T-helper 2 cell treated with Interferon-gamma antibody and Interleukin-4, amounts not matched to agents 5 μg/mL and 100 μg/mL, for 36 hours (primary cell): ENCODE measurements at places on chromosomes 3 and 15.

DNA sequence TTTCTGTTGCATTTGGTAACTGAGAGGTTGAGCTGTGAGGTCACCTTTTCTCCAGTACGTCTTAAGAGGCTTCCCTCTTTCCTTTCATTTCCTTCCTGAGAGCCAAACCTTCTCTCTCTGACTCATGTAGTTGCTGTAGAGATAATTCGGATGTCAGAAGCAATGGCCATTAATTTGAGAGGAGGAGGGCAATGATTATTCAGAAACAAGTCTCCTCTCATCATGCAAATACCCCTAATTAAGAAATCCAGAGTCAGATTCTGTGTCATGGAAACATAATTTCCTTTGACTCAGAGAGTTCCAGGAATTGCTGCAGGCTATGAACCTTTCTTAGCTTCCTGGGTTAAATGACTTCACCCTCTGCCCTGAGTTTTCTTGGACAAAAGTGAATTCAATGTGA, 59.0 kb upstream of the GSK3B start:
- no peak for DNase-seq

DNA sequence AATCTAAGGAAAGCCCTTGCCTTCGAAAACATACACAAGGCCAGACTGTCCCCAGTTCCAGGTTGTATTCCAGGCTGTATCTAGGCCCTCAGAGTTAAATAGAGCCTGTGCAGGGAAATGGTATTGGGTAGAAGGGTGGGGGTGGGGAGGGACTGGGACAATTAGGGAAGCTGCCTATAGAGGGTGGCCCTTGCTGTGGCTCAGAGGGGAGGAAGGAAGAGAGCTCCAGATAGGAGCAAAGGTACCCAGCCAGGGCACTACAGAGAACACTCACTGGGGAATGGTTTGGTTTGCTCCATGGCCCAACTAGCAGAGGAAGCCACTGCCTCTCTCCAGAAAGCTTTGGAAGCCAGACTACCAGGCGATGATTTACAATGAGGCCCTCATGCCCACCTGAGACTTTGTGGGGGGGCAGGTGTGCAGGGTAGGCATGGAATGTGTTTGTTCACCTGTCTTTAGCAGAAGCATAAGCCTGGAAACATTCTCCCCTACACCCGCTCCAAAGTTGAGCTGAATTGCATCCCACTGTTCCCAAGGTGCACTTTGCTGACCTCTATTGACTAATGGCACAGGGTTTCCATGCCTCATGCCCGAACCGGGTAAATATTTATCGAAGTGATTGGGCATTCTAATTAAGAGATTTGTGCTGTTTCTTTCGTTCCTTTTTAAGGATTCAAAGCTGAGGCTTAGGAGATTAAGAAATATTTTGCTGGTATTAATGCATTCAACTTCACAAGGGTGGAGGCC, 6.3 kb upstream of the TLE3 start:
- DNase-seq, result no peak

GRCh38 chr3:71323558-71323957, 260.0 kb downstream of the FOXP1 start:
- DNase-seq, result no peak

DNA sequence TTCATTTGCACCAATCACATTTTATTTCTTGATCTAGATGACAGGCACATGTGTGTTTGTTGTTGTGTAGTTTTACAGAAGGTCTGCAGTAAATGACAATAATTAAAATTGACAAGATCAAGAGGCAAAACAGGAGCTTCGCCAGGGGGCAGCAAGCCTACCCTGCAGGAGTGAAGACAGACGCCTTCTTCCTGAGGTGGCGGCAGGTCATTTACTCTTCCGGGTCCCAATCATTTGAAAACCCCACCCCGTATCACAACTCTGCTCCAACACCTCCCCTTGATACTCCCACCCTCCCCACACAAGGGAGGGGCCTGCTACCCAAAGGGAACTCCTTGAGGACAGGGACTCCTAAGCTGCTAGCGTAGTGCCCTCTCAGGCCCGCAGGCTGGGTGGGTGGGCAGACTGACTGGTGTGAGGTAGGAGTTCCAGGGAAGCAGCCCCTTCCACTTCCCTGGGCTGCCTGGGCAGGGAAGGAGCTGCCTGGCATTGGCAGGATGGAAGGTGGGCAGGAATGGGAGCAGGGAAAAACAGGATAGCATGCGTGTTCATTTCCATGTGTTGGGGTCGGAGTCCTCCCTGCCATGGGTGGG, 13.1 kb downstream of the CHDH start:
- DNase-seq, result no peak

- DNase-seq, result no peak
Observed at GRCh38 chr15:89370120-89370977, 35.7 kb upstream of the POLG start.

DNA sequence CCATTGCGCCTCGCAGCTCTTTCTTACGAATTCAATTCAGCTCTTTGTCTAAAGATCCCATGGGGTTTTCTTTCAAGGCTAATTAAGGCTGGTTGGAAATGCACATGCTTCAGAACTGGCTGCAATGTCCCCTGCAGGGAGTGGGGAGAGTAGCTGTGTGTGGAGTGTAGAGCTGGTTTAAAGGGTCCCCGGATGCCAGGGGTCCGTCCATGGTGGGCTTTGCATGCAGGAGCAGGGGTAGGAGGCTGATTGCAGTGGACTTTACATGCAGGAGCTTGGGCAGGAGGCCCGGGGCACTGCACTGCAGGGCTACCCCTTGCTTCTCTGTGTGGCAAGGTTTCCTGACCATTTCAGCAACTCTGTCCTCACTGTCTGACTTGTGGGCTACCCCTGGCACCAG, 261.6 kb upstream of the LYSMD4 start:
- DNase-seq, result no peak

- no peak for DNase-seq
Observed at GRCh38 chr3:152104847-152105415, 163.8 kb upstream of the MBNL1 start.

GRCh38 chr3:155701882-155702465, 42.9 kb downstream of the PLCH1 start:
- no peak for DNase-seq
